NCI-H1048 (cell line): ENCODE measurements at places on chromosomes 7 and 10.

GRCh38 chr7:69743436-69743835 is 145.2 kb downstream of the AUTS2 start:
- no peak for DNase-seq

DNA sequence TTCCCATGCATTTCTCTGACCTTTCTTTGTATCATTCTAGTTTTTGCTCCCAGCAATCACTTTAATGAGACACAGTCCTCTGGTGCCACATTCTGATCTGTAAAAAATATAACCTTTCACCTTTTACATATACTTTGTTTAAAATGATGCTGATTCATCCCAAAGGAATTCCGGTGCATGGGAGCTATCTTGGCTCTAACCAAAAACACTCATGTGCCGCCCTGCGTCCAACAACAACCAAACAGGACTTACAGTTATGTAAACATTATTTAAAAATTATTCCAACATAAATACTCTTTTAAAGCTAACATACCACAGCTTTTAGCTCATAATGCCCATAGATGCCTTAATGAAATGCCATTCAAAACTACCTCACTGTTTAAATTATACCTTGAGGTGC is 7.7 kb upstream of the OPALIN start:
- no peak for DNase-seq

DNA sequence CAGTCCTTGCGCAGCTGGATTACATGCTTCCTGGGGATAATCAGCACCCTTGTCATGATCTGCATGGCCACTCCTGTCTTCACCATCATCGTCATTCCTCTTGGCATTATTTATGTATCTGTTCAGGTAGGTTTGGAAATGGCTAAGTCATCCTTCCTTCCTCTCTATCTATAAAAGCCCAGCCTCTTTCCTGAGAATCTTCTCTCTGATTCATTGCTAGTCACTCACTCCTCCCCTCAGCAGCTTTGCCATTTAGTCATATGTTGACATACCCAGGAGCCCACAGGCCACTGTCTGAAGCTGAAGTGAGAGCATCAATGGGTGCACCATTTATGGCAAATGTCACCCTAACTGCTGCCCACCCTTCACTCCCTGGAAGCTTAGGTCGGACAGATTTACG is 52.0 kb downstream of the ABCC2 start:
- DNase-seq, result no peak

DNA sequence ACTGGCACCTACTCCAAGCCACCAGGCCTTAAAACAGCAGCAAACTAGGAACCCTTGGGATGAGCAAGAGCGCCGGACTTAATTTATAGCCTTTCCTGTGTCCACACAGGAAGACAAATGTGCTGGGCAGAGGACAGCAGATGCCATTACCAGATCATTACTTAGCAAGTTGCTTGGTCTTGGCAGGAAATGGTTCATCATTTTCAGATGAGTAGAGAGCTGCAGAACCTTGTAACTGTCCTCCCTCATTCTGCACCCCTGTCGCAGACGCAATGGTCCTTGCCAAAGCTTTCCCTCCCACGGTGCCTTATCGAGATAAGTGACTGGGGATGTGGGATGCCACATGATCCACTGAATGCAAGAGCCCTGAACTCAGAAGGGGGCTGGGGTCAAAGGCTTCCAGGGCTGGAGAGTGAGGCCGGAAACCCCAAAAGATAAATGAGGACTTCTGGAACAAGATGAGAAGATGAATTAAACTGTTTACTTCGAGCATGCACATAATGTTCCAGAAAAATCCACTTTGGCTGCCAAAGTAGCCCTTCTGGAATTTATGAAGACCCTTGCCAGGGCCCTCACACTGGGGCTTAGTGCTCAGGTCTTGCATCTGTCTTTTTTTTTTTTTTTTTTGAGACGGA is 145.6 kb upstream of the ZNF32 start:
- DNase-seq, result no peak

GRCh38 chr7:55387062-55387965 is 22.2 kb downstream of the LANCL2 start:
- DNase-seq, result no peak

GRCh38 chr7:39091145-39091544 is 113.4 kb downstream of the POU6F2 start:
- DNase-seq, result no peak

DNA sequence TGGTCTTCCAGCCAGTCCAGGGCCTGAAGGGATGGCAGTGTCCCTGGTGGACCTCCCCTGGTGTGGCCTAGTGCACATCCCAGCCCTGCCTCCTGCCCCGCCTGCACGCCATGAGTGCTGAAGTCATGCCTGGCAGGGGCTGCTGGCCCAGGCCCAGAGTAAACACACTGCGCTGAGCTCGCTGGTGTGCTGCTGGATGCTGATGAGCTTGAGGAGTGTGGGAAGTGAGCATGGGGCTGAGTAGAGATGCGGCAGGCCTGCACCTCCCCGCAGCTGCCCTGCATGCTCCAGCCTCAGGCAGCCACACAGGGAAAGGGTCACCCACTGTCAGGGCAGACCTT is 43.2 kb downstream of the HTRA1 start:
- no peak for DNase-seq

DNA sequence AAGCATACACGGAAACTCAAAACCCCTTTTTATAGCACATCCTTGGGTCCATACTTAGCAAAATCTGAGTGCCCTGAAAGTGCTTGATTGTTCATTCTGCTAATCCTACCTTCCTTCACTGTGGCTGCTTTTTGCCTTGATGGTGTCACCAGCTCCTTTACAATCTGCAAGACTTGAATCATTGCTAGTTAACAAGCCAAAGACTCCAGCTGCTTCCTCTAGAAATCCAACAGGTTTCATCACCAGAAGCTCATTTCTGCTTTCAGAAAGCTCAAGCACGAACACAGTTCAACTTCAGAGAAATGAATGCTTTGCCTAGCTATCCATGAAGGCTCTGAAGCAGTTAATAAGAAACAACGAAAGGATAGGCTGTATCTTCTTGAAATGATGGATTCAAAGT is 38.0 kb downstream of the USP6NL start:
- no peak for DNase-seq

- no peak for DNase-seq
Measured at GRCh38 chr10:97463363-97464132, 17.6 kb downstream of the ZDHHC16 start.

GRCh38 chr7:93298671-93299070 is 66.5 kb downstream of the VPS50 start:
- DNase-seq, result no peak

GRCh38 chr7:99099499-99100077 is 44.3 kb downstream of the SMURF1 start:
- no peak for DNase-seq

DNA sequence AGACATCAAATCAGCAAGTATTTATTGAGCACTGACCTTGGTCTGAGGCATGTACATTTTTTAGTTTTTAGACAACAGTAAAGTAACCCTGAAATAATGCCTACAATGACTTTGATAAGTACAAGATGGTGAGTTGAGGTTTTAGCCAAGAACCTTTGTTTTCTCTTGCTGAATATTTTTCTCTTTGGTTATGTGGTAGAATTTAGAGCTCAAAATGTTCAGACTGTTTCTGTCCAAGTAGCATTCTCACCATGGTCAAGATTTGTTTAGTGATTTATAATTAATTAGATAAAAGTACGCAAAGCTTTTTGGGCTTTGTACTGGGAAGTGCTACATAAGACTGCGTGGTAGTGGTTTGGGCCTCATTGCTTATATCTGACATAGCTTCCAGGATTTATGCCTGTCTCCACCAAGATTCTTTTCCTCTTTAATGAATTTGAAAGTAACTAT is 102.4 kb downstream of the KAT6B start:
- no peak for DNase-seq

DNA sequence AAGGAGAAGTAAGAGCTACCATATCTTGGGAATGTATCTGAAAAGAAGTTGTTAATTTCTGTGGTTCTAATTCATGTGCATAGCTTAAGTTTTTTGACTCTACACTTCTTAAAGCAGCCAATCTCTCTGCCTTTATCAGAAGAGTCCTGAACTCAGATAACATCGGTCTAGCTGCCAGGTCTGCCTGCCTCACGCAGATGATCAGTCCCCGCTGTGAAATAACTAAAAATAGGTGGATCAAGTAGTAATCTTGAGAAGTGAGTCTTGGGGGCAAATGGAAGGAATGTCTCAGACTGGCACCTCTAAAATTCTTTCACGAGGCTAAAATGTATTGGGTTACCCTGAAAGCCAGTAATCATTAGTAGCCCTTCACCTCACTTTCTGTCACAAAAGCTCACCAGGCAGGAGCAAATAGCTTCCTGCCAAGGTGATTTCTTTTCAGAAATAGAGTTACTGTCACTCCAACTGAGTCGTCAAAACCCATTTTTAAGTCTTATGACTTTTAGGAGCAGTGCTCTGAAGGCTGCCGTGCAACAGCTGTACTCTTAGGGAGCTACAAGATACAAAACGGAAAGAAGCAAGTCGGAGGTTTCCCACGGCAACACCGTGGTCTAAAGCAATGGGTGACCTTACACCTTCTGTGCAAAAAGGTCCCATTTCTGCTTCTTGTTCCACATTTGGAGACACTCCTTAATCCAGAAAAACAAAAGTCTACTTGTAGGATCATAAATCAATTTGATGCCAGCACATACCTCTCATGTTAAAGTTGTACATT is 85.2 kb downstream of the ABCB5 start:
- no peak for DNase-seq

GRCh38 chr7:40810274-40810673 is 675.5 kb downstream of the SUGCT start:
- no peak for DNase-seq

- DNase-seq, result no peak
Measured at GRCh38 chr10:97016728-97017473, 168.9 kb downstream of the SLIT1 start.

- no peak for DNase-seq
Measured at GRCh38 chr10:111335826-111336225, 259.0 kb downstream of the ADRA2A start.

- no peak for DNase-seq
Measured at GRCh38 chr7:70188901-70189650, 590.8 kb downstream of the AUTS2 start.

- no peak for DNase-seq
Measured at GRCh38 chr10:77742172-77742571, 104.6 kb upstream of the KCNMA1 start.

GRCh38 chr10:77513781-77514331 is 123.8 kb downstream of the KCNMA1 start:
- DNase-seq, result no peak

DNA sequence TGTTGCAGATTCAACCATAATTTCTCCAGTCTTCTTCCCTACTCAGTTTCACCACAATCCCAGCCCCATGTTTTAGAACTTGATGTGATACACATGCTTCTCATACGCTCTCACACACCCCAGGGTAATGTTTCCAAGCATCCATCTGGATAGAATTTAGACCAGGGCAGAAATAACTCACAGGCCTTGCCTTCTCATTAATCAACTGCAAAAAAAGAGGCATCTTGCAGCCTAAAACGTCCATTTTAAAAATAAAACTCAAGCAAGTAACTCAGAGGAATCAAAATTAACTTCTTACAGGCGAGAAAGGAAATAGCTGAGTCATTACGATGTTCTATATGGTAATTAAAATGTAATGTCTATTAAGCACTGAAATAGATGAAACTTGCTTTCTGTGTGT is 127.2 kb upstream of the RSU1 start:
- DNase-seq, result no peak

- DNase-seq, result no peak
Measured at GRCh38 chr7:16515785-16516685, 10.6 kb upstream of the LRRC72 start.

DNA sequence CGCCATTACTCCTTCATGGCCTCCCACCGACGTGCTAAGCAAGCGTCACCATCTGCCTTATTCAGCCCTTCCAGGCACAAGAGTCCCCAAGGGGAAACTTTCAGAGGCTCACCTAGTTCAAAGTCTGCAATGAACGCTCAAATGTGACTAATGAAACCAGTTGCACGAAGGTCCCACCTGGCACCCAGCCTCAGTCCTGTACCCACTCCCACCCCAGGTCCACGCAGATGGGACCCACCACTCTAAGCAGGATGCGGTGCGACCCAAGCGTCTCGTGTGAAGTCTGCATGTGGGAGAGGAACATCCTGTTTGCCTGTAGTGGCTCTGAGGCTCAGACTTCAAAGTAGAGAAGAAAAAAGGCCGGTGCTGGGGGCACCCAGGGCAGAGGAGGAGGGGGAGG is 40.3 kb downstream of the RGS10 start:
- DNase-seq, result no peak

DNA sequence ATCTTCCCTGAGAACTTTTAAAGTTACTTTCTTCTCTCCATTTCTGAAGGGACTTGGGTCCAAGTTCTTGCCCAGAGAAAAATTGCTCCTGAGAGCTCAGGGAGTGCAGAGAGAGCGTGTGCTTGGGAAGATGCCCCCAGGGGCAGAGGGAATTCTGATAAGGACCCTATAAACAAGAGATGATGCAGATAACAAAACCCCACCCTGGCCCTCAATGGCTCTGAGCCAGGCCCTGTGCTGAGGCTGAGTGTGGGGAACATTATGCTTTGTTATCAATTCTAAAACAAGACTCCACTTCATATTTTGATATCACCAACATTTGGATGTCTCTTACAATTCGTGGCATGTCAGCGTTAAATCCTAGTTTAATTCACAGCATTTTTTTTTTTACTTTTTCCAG is 34.4 kb upstream of the HABP2 start:
- DNase-seq, result no peak

- no peak for DNase-seq
Measured at GRCh38 chr10:59867590-59867989, 38.8 kb downstream of the CCDC6 start.
